ENCODE measurements at places on chromosomes 1 and 21.

DNA sequence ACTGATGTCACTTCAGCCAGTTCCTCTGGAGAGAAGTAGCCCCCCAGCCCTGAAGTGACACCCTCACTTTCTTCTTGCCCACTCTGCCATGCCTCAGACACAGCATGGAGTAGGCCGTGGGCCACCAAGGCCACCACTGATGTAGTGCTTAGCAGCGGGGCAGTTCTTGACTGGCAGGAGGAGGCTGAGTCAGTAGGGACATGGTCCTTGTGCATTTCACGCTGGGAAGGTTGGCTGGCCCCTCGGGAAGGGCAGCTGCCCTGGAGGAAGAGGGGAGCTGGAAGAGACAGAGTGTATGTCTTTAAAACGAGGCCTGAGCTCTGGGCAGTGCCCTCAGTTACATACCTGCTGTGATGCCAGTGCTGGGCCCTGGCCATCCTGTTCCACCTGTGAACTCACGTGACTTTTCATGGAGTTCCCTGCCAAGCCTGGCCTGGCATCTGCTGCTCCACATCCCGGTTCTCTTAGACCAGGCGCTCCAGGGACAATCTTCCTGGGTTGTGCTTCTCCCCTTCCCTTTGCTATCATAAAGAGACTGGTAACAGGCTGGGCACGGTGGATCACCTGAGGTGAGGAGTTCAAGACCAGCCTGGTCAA lies 158.6 kb upstream of the TMEM51 start:
- DNase-seq: peak; percentile 14

DNA sequence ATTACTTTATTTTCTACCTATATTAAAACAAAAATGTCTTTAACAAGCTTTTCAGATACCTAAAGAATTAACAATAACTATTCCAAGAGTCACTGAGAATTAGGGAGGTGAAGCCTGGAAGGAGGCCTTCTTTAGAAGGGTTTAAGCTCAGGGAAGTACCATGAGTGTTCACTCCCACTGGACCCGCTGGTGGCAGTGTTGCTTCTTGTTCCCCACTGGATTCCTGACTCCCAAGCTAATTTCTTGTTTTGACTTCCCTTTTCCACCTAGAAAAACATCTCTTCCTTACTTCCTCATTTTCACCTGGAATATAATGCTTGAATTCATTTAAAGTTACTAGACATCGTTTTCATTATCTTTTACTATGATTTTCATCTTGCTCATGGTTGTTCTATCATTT lies 264.2 kb downstream of the HMCN1 start:
- DNase-seq: peak; percentile 78

- peak; percentile 30 for DNase-seq
Measured at GRCh38 chr1:13700521-13701270, 708 bp downstream of the PRDM2 start.

GRCh38 chr1:2624735-2625300 lies 8.0 kb downstream of the MMEL1 start:
- DNase-seq: no peak

DNA sequence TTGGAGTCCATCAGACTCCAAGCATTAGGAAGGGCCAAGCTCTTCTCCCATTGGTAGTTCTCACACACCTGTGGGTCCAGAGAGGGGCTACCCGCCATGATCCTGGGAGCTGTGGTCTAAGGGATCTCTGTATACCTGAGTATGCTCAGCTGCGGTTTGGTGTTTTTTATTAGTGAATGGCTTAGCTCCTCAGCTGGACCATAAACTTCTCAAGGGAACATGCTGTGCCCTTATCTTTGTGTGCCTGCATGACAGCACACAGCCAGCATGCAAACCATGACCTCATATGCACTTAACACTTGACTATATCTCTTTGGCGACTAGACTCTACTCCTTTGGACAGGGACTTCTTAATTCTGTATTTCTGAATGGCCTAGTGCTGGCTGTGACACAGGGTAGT lies 94.5 kb downstream of the CD58 start:
- no peak for DNase-seq

GRCh38 chr1:232139444-232139843 lies 490.5 kb downstream of the SIPA1L2 start:
- no peak for DNase-seq

DNA sequence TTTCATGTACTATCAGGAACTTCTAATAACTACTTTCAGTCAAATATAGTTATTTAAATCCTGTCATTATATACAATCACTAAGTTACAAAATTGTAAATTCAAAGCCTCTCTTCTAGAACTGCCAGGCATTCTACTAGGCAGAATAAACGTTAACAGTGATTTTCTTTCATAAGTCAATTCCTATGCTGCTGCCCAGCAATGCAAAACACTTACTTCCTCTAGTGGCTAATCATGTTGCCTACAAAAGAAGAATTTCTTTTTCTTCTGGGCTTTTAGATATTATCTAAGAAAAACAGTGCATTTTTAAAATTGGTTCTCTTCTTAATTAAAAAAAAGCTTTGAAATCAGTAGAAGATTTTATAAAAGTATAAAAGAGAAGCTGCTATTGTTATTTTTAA lies 509.8 kb upstream of the ADAMTS5 start:
- peak; percentile 10 for DNase-seq

DNA sequence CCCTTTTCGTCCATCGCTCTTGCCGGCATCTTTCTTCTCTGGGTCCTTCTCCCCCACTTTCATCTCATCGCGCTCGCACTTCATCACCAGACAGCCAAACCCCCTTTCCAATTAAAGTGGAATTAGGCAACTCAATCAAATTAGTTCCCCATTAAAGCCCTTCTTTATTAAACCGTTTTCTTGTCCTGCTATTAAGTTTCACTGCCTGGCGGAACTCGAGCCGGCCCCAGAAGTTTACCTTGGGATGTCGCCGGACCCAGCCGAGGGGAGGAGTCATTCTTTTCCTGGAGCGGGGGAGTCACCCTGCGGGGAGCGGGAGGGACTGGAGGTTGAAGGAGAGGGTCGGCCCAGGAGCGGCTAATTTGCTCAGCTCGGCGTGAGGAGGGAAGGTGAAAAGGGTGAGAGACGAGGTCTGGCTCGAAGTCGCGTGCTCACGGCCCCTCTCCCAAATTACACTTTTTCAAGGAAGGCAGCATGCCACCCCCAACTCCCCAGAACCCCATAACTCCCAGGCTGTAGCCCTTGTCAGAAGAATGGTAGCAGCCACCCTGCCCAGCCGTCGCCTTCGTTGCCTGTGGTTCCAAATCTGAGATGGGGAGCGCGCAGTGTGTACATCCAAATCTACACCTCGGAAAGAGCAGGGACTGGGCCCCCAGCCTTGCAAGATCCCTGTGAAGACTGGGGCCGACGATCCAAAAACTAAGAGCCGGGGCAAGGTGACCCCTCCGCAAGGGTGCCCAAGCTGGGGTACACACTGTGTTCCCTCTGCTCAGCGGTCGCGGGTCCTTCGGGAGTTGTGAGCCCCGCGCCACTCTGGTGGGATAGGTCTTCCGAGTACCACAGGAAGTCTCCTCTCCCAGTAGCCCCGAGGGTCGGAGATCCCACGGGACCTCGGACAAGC lies 6.4 kb downstream of the DMRTA2 start:
- DNase-seq: no peak

GRCh38 chr1:12447307-12447706 lies 170.7 kb downstream of the DHRS3 start:
- no peak for DNase-seq

DNA sequence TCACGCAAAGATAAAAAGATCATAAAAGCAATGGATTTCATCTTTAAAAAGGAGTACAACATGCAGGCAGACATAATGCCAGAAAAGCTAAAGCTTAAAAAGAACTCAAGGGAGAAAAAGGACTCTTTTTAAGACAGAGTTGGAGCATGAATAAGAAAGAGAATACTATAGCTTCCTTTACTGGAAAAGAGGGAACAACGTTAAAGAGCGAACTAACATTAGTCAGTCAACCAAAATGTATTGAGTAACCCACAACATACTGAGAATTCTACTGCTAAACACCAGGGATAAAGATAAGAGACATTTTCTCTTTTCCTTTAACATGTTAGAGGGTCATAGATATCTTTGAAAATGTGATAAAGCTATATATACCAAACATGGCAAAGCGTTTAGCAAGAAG lies 182.0 kb downstream of the DUSP10 start:
- no peak for DNase-seq

- DNase-seq: no peak
Measured at GRCh38 chr21:45415943-45416611, 11.1 kb downstream of the COL18A1 start.

GRCh38 chr1:3234281-3234680 lies 165.3 kb downstream of the PRDM16 start:
- no peak for DNase-seq

DNA sequence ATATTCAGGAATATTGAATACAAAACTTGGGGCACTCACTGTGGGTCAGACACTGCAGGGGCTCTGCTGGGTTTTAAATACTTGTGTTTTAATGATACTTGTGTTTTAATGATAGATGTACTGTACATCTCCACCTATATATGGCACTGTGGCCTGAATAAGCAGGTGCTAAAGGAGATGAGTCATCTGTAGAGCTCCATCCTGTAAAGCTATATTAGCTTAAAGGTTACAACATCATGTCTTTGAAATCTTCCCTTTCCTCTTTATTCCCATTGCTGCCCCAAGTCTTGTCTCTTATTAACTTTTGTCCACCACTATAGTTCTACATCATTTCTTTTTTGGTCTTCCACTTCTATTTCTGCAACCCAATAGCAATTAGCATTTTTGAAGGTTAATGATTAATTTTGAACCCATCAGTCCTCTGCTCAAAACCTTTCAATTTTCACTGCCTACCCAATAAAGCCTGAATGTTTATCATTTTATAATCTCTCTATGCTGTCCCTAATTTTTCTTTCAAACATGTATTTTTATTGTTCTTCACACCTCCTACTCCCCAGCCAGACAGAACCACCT lies 113.3 kb upstream of the PTGFR start:
- no peak for DNase-seq
